ENCODE measurements at places on chromosomes 6 and 20.
A peak's percentile ranks its signal among the peaks of the same experiment; 100 is the strongest.

- peak; percentile 36 for DNase-seq
Observed at GRCh38 chr6:47743744-47744143, 38.1 kb upstream of the OPN5 start.

DNA sequence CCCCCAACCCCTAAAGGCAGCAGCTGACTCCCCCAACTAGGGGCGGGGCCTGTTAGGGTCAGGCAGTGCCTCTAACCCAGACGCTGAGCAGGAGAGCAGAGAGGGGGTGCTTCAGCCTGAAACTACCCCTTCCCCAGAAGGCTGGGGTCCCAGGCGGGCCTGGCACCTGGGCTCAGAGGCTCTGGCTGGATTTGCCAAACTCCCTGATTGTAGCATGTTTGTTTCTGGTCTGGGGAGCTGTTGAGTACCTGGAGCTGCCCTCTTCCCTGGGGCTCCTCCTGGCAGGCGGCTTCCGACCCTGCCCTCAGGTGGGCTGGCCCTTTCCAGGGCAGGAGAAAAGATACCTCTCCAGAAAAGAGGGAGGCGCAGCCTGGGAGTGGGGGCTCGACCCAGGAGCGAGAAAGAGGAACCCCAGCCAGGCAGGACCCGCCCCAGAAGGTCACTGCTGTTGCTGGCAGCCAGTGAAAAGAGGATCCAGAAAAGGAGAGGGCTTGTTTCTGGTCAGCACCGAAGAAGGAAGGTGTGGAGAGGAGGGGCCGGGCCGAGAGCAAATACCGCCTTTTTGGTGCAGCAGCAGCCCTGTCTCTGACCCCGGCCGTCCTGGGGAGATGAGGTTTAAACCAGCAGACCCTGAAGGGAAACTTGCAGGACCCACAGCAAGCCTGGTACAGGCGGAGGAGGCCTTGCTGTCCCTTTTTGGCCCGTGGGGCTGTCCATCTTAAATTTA is 810 bp upstream of the ABHD16B start:
- DNase-seq = no peak

GRCh38 chr6:35209622-35210247 is 4.0 kb upstream of the SCUBE3 start:
- DNase-seq = no peak

- DNase-seq = no peak
Observed at GRCh38 chr20:31990641-31991338, 19.4 kb upstream of the CCM2L start.

GRCh38 chr6:1614448-1615150 is 4.9 kb downstream of the FOXC1 start:
- no peak for DNase-seq

GRCh38 chr6:95091823-95092436 is 485.4 kb upstream of the MANEA start:
- DNase-seq = peak; percentile 28

DNA sequence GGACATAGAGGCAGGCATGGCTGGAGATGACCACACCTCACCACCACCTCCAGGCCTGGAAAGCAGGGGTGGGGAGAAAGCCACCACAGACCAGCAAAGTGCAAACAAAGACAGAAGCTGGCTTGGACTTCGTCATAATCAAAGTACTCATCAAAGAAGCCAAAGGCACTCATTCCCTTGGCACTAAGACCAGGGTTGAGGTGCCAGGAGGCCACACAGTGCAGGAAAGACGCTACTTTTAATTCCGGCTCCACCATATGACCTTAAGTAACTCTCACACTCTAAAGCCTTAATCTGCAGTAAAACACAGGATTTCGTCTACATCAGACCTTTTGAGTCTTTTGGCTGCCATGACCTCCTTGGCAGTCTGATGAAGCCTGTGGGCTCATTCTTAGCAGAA is 123.1 kb downstream of the HIVEP2 start:
- DNase-seq = no peak

DNA sequence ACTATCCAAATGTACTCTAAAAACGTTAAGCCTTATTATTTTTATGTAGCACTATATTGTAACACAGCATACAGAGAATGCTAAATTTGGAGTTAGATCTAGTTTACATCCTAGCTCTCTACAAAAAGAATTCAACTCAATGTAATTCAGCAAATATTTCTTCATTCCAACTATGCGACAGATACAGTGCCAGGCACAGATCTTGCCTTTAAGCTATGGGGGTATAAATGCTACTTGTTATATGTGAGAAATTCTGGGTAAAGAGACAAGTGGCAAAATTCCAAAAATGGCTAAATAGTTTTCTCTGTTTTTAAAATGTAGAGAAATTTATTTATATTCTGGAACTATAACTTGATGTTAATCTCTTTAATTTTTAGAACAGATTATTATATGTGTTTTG is 63.2 kb downstream of the SEL1L2 start:
- DNase-seq = no peak

DNA sequence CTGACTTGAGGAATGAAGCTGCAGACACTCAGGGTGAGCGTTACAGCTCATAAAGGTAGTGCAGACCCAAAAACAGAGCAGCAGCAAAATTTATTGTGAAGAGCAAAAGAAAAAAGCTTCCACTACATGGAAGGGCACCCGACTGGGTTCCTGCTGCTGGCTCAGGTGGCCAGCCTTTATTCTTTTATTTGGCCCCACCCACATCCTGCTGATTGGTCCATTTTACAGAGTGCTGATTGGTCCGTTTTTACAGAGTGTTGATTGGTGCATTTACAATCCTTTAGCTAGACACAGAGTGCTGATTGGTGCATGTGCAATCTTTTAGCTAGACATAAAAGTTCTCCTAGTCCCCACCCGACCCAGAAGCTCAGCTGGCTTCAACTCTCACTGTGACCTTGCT is 95.3 kb upstream of the STMND1 start:
- no peak for DNase-seq

DNA sequence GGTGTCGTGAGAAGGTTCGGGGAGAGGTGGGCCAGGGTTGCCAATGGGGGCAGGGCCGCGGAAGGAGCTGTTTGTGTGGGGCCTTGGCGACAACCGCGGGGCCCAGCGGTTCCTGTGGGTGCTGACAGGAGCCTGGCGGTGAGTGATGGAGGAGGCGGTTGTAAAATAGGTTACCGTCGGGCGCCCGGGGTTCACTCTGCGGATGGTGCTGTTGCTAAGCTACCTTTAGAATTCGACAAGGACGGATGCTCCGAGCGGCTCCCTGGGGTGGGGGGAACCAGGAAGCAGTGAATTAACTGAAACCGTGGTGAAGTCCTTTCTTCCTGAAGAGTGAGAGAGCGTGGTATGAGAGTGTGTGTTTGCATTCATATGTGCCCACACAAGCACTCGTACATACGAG is 61.7 kb downstream of the CDH22 start:
- no peak for DNase-seq

GRCh38 chr6:32393665-32394420 is 13.1 kb downstream of the BTNL2 start:
- peak; percentile 39 for DNase-seq

- no peak for DNase-seq
Observed at GRCh38 chr6:135129136-135129856, 51.8 kb upstream of the MYB start.

Data from stromal cell of bone marrow (primary cell).